ENCODE measurements at places on chromosomes 4 and X.

DNA sequence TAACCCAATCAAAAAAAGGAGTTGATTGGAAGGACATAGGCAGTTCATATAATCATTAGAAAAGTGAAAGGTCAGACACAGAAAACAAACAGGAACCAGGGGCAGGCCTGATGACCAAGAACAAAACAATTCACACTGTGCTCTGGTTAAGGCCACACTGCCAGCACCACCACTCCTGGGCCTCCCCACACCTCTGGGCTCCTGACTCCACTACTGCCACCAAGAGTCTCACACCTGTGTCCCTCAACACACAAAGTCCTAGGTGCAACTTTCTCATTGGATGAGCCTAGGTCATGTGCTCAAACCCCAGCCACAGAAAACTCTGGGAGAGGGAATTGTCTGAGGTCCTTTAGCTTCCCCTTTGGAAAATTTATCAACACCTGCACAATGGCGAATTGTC is 11.1 kb upstream of the FAM9C start:
- no peak for DNase-seq

DNA sequence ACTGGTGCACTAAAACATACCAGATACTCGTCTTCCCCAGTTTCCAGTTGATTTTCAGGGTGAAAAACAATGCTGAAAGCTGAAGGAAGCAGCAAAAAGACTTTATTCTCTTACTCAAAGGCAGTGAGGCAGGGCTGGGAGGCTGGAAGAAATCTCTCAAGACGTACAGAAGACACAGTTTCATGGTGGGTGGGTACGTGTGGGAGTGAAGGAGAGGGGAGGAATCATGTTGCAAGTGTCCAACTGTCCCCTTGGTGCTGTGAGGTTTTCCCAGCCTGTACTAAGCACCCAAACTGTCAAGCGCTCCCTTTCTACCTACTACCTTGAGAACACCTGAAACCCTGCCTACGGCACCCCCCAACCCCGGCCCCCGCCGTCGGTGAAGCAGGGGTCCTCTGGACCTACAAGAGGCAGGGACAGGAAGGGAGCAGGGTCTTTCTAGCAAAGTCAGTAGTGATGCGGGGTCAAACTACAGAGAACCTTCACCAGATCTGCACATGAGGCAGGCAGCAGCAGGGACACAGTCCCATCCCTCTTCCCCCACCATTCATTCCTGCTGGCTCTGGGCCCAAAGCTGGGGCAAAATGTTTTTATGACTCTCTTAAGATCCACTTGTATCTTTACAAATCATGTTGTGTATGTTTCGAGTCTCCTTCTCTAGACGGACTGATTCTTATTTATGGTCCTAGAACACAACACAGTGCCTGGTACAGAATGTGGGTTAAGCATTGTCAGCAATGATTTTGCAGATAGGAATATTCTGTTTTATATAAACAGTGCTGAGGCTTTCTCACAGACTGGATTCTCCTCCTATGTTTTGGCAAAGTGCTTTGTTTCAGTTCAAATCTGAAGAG is 2.4 kb upstream of the SETD7 start:
- DNase-seq: no peak

DNA sequence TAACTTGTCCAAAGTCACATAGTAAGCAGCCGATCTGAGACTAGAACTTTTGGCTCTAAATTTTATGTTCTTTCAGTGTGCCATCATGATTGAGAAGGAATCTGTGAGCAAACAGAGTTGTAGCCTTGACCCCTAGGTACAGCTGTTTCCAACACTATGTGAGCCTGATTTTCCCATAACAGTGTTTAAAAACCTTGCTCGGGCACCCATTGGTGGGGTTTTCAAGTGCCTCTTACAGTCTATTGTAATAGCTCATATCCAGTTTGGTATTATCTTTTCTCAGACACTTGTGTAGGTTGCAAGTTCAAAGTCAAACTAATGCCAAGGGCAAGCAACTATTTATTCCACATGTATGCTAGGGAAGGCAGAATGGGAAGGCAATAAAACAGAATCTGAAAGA is 467.9 kb downstream of the INPP4B start:
- no peak for DNase-seq

GRCh38 chrX:110003167-110004156 is 548 bp downstream of the TMEM164 start:
- no peak for DNase-seq

GRCh38 chrX:34687095-34687494 is 30.0 kb upstream of the TMEM47 start:
- DNase-seq: no peak

- DNase-seq: no peak
Observed at GRCh38 chrX:41720125-41720779, 3.7 kb upstream of the GPR82 start.

- no peak for DNase-seq
Observed at GRCh38 chr4:111074523-111075114, 451.7 kb upstream of the PITX2 start.

DNA sequence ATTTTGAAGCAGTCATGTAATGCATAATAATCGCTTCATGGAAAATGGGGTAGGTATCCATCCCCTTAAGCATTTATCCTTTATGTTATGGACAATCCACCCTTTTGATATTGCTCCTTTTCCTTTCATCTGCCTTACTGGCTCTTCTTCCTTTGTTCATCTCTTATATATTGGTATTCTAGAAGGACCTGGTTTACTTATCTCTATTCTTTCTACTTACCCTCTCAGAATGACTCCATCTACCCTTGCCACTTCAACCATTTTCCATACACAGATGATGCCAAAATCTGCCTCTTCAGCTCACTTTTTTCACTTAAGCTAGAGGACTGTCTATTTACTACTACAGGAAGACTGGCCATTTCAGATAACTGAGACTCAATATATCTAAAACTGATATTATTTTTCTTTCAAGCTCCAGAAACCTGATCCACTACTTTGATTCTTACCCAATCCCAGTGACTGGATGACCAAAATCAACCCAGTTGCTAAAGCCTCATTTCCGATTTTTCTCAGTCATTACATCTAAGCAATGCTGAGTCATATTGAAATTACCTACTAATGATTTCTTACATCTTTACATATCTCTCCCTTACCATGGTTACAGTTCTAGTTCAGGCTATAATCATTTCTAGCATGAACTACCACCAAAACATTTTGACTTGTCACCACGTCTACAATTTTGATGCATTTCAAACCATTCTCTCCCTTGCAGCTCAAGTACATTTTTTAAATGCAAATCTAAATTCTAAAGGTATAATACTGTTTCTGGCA is 93.7 kb downstream of the FAAH2 start:
- DNase-seq: no peak

Measured in fibroblast of skin of left quadriceps (primary cell).